Heart left ventricle (tissue), 16 donors: ENCODE measurements at places on chromosomes 16 and 17.

DNA sequence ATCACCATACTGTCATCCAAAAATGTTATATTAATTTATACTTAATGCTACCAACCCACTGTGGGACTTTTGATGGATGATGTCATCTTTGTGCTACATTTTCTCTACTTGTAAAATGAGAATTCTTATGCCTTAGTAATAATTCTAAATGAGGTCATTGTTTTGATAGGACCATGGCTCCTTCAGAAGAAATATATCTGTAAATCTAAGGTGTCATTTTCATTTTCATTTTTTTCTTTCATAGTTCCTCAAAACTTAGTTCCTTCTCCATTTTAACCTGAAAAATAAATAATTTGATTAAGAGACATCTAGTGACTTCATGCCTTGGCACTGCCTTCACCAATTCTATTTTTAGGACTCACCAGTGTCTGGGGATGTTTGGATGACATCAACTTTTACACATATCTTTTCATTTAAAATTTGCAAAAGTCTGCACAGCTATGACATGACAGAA lies 48.7 kb downstream of the GPRC5B start:
- DNase-seq: no peak

DNA sequence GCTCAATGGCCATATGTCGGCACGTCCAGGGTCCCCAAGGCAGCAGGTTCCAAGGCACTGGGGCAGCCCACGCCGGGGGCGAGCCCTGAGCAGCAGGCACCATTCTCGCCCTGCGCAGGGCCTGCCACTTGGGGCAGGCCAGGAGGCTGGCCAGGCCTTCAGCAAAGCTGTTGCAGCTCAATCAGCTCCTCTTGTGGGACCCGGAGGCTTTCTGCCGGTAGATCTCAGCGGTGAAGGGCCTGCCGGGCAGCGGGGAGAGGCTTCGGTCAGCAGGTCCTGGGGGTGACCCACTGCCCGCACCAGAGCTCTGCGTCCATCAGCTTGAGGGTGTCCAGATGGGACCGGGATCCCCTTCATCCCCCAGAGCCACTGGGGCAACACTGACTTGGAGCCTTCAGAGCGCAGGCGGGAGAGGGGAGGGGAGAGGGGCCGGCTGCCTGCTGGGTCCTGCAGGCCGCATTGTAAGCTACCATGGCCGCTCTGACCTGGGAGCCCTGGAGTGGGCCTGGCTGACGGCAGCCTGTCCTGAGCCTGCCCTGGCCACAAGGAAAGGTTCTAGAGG lies 9.5 kb upstream of the RASD1 start:
- DNase-seq: no peak

- DNase-seq: no peak
Observed at GRCh38 chr17:36586138-36586537, 5.5 kb upstream of the DHRS11 start.

DNA sequence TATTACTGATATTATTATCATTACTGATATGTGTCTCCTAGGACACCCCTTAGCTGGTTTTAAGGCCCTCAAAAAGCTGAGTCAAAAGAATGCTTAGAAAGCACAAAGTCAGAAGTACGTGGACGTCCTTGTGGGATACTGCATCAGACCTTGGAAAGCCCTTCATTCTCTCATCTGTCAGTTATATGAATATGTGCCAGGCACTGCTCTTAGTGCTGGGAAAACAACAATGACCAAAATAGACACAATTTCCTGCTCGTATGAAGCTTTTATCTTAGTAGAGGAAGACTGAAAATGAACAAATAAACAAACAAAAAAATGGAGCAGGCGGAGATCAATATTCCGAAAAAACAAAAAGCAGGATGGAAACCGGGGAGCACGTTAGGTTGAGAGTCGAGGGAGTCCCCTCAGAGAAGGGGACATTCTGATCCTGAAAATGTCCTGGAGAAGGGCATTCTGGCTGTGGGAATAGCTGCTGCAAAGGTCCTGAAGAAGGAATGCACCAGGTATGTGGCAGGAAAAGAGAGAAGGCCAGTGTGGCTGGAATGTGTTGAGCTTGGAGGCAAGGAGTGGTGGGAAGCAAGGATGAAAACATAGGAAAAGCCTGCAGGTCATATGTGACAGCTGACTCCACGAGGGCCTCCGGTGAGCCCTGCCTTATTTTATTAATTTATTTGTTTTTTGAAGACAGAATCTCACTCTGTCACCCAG lies 15.5 kb upstream of the TMEM94 start:
- no peak for DNase-seq

- DNase-seq: no peak
Observed at GRCh38 chr17:76772842-76773525, 35.1 kb downstream of the MFSD11 start.

DNA sequence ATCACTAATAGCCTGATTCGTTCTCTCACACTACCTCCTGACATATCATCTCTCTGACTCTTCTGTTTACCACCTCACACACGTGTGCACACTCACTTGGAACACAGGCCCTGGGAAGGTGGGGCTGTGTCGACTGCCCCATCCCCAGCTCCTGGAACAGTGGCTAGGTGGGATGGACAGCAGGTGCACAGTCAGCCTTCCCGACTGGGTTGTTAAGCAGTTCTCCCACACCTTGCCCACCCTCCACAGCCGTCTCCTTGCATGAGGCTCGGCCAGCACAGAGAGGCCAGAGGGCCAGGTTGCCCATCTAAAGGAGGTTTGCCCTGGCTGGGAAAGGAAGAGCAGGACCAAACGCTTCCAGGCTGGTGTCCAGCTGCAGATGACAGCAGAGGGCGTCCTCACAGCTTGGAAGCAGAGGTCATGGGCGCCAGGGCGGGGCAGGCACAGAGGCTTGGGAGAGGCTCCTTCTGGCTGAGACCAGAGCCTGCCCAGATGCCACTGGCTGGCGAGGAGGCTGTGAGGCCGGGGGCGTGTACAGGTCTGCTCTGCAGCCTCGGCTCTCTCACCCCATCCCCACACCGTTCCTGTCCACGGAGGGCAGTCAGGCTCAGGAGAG lies 92.8 kb downstream of the AMFR start:
- DNase-seq: peak; percentile 50

- no peak for DNase-seq
Observed at GRCh38 chr16:25031132-25031440, 15.9 kb upstream of the ARHGAP17 start.

GRCh38 chr17:53630115-53630514 lies 192.6 kb upstream of the KIF2B start:
- no peak for DNase-seq

- peak; percentile 88 for DNase-seq
Observed at GRCh38 chr16:1656808-1657617, 21.1 kb upstream of the JPT2 start.

DNA sequence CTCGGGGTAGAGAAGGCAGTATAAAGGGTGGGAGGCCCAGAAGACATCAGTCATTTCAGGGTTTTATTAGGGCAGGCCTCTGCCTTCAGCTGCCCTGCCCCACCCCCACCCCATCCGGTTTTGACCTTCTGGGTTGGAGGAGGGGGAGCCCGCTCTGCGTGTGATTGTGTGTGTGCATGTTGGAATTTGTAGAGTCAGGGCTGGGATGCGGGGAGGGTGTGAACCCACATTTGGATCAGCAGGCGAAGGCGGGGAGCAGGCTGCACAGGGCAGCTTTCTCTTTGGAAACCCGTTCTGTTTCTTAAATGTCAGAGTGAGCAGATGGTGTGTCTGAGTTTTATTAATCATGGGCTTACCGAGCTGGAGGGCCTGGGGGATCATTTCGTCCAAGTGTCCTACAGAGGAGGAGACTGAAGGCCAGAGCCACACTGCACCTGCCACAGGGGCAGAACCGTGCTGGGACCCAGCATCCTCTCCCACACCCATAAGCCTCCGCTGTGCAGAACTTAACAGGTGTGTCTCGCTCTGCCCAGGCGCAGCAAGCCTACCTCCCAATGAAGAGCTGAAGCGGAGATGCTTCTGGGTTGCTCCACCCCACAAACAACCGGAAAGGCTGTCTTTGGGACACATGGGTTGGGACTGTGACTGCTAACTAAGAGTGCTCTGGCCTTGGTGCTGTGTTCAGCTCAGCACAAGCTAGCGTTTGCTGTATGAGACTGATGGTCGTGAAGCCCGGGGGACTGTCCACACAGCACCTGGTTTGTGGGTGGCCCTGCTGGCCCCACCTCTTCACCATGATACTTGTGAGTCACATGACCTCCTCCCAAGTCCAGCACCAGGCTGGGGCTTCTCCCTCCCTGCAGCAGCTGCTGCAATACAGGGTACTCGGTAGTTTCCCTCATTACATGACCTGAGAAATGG lies 70.9 kb upstream of the GSE1 start:
- DNase-seq: no peak

DNA sequence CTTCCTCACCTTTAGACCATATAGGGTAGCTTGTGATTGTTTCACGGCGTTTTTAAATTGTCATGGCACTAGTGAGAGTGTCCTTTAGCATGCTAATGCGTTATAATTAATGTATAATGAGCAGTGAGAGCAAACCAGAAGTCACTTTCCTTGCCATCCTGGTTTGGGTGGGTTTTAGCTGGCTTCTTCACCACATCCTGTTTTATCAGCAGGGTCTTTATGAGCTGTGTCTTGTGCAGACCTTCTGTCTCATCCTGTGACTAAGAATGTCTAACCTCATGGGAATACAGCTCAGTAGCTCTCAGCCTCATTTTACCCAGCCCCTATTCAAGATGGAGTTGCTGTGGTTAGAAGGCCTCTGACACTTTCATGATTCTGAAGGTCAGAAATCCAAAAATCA lies 370.9 kb upstream of the RBFOX1 start:
- no peak for DNase-seq

DNA sequence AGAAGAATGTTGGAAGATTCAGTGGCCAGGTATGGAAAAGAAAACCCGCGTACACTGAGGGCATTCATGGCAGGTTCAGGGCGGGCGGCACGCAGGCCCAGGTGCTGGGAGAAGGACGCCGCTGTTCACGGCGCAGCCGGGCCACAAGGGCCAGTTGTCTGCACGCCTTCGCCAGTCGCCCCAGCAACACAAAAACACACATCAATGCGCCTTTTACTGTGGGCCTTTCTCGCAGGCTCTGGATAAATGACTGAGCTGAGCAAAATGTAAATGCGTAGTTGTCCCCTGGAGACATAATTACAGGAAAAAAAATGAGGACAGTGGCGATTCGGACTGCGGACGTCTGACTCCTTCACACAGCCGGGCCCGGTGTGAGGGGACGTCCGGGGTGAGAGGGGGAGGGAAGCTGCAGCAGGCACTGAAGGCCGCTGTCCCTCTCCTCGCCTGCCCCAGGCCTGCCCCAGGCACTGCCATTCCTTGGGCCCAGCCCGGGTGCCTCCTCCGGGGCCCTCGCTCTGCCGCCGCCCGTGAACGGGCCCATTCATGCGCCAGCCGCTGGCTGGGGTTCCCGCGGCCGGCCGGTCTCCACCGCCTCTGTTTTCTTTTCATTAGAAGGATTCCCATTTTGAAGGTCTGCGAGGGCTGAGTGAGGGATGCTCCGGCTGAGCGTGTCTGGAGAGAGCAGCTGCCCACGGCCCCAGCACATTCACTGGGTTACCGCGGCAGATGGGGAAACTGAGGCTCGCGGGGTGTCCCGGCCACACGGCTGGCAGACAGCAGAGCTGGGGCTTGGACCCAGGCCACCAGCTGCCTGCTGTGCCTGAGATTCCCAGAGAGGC lies 6.5 kb upstream of the ZNF469 start:
- DNase-seq: peak; percentile 46

DNA sequence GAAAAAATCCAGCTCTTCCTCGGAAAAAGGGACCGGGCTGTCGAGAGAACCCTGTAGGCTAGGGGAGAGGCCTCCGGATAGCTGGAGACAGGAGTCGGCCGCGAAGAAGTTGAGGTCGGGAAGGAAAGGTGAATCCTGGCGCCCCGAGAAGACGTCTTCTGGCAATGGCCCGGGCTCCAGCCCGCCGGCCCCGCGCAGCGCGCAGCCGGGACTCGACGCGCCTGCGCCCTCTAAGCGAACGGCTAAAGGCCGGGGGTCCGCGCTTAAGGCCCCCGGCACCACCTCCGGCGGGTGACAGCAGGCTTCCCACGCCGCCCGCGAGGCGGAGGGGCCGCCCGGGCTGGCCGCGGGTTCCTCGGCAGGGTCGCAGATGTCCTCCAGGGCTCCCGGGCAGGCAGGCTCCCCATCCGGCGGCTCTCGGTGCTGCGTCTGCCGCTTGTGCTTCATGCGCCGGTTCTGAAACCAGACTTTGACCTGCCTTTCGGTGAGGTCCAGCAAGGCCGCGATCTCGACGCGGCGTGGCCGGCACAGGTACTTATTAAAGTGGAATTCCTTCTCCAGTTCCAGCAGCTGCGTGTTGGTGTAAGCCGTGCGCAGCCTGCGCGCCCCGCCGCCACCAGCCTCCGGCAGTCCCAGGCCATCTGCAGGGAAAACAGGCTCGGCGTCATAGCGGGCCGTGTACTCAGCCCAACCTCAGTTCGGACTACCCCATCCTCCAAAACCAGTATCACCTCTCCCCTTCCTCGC lies 1.6 kb downstream of the HOXB2 start:
- no peak for DNase-seq

DNA sequence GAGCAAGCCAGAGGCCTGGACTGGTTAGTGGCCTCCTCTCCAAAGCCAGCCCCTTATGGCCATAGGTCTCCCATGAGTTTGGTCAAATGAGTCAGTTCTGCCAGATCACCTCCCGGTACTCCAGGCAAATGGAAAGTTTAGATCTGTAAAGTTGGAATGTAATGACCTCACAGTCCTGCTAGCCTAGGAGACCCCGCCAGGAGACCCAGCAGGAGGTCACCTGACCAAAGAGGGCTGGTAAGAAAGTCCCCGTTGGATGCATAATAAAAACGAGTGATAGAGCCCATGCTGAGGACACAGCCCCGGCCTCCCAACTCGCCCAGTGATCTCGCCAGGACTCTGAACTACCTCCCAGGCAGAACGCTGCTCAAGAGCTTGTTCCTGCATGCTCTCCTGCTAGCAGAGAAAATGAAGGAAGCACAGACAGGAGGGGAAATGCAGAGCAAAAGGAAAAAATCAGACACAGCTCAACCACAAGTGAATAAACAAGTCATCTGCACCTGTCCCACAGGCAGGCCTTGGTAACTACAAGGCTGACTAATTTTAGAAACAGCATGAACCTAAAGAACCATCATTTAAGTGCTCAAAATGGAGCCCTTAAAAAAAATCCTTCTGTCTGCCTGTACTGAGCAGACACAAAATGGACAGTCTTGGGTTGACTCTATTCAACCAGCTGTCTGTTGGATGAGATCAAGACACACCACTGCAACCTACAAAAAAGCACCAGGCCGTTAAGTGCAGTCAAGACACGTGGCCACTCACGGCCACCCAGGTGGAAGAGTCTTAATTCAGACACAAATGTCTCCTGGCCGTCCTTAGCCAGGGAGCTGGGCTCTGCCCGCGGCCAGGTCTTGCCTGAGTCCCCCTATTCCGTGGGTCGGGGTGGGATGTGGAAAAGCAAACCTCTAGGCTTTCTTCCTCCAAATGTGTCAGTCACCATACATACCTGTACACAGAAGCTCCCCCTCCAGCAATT lies 9.2 kb downstream of the CDIP1 start:
- no peak for DNase-seq

DNA sequence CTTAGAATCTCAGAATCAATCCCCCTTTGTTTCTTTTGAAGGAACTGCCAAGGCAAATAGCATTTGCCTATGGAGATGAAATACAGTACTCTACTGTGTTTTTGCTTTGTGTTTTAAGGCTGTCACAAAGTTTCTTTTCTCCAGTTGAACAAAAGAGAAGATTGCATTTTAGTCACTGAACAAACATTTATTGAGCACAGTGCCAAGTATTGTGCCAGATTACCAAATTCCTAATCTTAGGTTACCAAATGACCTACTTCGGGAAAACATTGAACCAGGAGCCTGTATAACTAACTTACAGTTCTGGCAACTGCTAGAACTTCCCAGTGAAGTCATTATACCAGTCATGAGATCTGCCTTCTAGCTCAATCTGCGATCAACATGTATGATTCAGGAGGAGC lies 3.0 kb upstream of the UBB start:
- no peak for DNase-seq

GRCh38 chr17:21164216-21164615 lies 37.5 kb downstream of the DHRS7B start:
- no peak for DNase-seq

- peak; percentile 96 for DNase-seq
Observed at GRCh38 chr17:29613352-29613837, 9.3 kb downstream of the CORO6 start.
